NCI-H2171 treated with DMSO at 0.1 percent for 48 hours (cell line): ENCODE measurements at places on chromosomes 13 and 19.

- DNase-seq: no peak
Measured at GRCh38 chr13:57552437-57552836, 79.1 kb upstream of the PCDH17 start.

GRCh38 chr19:408441-408901, 476 bp downstream of the C2CD4C start:
- DNase-seq: no peak

GRCh38 chr13:106683179-106683578, 115.2 kb upstream of the ARGLU1 start:
- DNase-seq: no peak

DNA sequence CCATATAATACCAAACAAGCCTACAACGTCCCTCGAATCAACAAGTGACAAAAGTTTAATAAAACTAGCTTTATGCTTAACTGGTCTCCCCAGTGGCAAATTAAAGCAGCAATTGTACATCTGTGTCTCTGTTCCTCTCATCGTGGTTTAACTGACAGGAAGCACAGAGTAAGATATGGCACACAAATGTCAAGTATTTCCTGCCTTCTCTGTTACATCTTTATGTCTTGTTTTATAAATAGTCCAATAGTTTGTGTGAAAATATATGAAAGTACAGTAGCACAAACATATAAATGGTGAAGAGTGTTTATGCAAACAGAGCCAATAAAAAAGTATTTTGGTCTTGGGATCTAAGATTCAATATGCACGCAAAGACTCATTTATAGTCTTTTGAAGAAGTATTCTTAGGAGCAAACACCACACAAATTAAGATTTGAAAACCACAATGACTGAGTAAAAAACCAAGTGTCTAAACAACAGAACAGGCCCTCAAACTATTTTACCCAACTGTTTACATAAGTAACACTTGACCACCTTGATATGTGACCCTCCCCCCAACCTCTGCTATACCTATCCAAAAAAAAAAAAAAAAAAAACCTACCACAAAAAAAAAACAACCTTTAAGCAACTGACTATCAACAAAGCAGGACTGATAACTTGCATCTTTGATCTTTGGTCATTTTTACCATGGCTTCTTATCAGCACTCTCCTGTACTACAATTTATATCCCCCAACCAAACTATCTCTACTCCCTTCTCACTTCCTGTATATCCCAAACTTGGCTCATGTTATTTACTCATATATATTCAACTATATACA, 14.0 kb downstream of the ELF1 start:
- no peak for DNase-seq
